ENCODE measurements at places on chromosomes 11 and 22.
A peak's percentile ranks its signal among the peaks of the same experiment; 100 is the strongest.

GRCh38 chr11:73198677-73199076 is 19.4 kb upstream of the P2RY2 start:
- DNase-seq = no peak

DNA sequence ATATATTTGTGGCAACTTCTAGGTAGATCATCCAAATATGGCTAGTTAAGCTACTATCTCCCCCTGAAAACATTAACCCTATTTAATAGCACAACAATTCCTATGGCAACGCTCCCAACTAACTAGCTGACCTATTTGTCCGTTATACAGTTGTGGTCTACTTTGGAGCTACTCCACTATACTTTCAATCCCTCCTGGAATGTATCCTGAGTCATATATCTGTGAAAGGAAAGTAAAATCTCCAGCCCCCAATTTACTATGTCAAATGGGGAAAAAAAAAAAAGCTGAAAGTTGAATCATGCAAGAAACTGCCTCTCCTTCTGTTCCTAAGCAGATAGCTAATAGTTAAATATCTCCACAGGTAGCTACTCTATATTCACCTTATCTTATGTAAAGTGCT is 128.5 kb downstream of the CD44 start:
- no peak for DNase-seq

GRCh38 chr11:119099711-119100110 is 1.9 kb downstream of the DPAGT1 start:
- DNase-seq = no peak

DNA sequence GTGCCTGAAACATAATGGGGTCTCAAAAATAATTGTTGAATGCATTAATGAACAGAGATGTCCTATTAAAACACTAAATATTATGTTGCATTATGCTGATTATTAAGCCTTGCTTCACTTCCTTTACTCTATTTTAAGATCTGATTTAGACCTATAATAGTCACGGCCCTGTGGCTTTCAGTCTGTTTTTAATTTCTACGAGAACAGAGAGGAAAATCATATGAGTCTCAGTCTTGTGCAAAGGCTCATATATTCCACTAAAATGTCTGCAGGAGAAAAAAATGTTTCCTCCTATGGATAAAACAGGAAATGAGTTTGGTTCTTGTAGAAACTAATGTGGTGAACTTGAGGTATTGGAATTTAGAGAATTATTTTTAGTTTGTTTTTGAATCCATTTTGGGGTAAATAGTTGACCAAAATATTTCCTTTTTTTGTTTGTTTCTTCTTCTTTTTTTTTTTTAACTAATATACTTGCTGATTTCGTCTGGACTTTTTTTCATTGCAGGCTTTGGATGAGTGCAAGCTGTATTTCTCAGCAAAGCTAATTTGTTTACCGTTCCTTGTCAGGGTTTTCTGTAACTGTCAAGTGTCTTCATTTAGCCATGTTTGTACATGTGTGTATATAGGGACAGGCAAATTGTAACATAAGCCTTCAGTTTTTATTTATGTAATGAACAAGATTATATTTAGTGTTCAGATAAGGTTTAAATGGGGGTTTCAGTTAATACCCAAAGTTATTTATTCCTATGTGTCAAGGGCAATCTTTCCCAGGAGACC is 139.1 kb upstream of the DDI1 start:
- no peak for DNase-seq

DNA sequence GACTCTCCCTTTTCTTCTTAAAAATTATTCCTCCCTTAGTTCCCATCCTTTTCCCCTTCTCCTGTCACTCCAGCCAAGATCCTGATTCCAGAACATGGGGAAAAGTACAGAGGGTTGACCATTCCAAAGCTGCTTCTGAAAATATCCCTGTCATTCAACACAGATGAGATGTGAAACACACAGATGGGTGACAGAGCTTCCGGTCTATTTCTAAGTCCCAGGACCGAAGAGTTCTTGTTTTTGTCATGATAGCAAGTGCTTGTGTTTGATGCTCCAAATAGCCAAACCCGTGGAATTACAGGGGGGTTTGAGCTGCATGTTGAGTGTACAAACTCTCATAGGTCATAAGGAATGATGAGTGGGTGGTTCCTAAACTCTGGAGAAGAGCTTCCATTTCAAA is 57.9 kb downstream of the PARVA start:
- no peak for DNase-seq

DNA sequence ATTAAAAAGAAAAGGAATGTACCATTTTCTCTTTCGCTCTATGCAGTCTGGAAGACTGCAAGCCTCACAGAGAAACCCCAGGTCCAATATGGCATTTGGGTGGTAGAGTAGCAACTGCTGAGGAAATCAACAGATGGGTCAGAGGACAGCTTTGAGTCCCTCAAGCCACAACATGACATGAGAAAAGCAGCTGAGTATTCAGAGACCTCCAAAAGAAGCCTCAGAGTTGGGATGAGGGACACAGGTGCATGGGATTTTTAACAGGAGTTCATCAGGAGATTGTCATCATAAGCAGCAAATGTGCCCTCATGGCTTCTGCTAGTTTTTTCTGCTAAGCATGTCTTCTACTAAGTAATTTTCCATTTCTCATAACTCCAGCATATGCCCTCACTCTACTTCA is 111.6 kb downstream of the BLID start:
- DNase-seq = no peak

GRCh38 chr11:19326499-19326898 is 85.8 kb upstream of the E2F8 start:
- DNase-seq = no peak

- no peak for DNase-seq
Measured at GRCh38 chr11:48013269-48013901, 33.0 kb downstream of the PTPRJ start.

GRCh38 chr22:42560381-42560780 is 6.6 kb downstream of the SERHL2 start:
- DNase-seq = no peak

GRCh38 chr11:63663809-63664208 is 7.4 kb downstream of the ATL3 start:
- no peak for DNase-seq

DNA sequence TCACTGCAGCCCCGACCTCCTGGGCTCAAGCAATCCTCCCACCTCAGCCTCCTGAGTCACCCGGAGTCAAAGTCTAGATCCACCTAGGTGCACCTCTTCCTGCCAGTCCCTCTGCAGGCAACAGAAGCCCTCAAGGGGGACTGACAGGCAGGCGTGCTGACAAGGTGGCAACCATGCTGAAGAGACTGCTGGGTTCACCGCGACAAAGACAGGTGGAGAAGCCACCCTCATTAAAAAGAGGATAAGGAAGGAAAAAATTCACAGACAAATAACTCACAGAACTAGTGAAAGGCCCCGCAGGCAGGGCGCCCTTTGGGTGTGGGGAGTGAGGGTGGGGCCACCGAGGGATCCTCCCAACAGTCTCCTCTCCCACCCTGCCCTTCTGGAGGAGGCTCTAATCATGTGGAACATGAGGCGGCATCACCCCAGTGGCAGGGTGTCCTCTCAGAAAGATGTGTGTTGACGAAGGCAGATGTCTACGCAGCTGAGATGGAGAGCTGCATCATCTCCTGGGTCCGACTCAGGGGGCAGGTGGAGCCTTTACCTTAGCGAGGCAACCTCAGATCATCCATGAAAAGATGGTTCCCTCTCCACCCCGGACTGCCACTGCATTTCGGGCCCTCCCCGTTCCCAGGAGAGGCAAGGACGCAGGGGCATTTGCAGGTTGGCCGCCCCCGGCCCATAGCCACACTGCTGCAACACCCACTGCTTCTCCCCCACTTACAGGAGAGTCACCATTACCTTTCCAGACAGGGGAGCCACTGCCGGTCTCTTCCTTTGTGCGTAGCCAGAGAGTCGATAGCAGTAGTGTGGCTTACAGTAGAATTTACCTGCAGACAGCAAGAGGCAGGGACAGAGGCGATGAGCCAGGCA is 91.2 kb upstream of the BID start:
- DNase-seq = no peak

DNA sequence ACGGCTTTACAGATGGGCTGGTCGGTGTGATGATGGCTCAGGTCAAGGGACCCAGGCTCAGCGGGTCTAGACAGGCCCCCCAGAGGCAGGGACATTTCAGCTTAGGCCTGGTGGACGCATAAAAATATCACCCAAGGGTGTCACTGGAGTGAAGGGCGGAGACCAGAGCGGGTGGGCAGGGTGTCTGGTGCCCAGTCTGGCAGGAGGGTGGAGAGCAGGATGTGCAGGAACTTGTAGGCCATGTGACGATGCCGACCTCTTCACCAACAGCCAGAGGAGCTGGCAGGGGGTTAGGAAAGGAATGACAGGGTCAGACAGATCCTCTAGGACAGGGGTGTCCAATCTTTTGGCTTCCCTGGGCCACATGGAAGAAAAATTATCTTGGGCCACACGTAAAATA is 4.5 kb downstream of the MAPK8IP1 start:
- no peak for DNase-seq

DNA sequence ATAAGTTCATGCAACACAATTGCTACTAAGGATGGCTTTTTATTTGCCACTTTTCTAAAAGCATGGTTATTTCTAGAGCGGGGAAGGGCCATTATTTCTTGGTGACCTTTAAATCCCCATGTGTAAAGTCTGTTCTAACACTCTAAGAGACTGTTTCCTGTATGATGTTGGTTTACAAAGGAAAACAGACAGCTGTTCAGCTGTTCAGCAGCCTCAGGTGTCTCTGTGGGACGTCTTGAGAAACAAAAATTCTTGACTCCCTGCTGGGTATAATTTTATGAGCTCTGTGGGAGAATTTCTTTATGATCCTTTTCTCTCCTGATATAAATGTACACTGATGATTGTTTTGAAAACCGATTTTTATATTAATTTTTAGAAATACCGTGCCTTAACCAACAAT is 13.9 kb downstream of the MUC15 start:
- DNase-seq = no peak

GRCh38 chr11:15118431-15118830 is 3.7 kb downstream of the INSC start:
- no peak for DNase-seq

- no peak for DNase-seq
Measured at GRCh38 chr22:50417411-50418210, 57.2 kb downstream of the SBF1 start.

GRCh38 chr11:66279092-66279734 is 1.2 kb downstream of the CNIH2 start:
- no peak for DNase-seq

DNA sequence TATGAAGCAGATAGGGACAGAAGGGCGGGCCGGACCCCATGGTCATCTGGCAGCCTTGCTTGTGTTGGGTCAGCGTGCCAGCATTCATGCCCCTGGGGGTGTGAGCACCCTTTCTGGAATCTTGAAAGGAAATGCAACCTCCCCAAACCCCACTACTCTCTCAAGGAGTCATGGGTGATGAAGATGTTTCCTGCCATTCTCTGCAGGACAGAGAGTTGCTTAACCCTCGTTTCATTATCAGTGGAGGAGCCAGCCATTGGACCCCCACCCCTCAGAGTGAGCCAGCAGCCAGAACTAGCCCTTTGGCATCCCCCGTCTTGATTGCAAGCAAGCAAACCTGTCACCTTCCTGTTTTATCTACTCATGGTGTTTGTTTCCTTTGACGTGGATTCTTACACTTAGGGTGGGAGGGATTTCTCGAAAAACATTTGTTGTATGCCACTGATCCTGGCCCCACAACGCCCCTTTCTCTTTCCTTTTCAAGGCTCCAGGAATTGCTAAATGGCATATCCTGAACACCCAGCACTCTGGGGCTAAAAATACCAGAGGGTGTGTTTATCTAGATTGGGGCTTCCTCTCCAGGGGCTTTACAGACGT is 258.3 kb downstream of the ETS1 start:
- DNase-seq = no peak

DNA sequence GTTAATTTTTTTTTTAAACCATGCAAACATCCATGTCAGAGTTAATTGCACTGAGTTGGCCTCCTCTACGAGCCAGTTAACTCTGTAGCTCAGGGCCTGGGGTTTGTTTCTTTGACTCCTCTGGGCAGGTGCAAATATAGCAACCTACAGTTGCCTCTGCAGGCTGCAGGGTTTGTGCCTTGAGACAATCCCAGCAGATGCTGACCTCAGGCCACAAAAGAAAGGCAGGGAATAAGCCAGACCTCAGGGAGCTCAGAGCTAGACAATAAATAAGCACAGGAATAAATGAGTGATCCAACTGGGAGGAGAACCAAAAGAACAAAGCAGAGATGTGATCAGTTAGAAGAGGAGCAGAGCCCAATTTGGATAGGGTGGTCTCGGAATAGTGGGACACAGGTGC is 390.8 kb downstream of the SHANK2 start:
- DNase-seq = no peak

DNA sequence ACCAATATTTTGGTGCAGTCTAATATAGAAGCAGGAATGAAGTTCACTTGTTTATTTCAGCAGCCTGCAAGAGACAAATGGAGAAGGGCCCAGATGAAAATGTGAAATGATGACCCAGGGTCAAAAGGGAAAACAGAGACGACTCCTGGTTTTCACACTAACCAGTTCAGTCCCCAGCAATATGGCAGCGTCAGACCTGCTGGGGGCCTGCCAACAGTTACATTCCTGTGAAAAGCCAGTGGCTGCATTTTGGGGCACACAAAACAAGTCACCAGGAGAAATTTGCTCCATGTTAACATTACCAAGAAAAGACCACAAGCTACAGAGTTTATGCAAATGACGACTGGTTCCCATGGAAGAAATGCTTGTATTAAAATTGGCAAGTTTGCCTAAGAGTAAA is 80.2 kb downstream of the CCDC34 start:
- DNase-seq = no peak

GRCh38 chr11:110565357-110566336 is 135.9 kb downstream of the FDX1 start:
- DNase-seq = no peak

GRCh38 chr11:118364956-118365615 is 5.7 kb downstream of the UBE4A start:
- DNase-seq = no peak

DNA sequence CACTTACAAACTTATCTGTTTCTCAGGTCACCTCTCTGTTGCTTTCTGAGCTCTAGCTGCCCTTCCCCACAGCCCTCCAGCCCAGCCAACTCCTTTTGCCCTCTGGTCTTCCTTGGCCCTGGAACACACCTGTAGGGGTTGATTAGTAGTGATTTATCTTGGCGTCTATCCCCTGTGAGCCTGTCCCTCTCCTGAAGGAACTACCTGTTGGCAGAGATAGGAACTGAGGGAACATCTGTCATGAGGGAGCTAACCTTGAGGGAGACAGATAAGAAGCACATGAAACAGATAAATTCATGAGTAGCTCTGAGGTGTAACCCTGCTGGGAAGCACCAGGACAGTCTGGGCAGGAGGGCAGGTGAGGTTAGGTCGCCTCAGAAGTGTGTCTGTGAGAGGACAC is 38.9 kb downstream of the CABIN1 start:
- DNase-seq = no peak

- no peak for DNase-seq
Measured at GRCh38 chr22:35834061-35834460, 116.4 kb downstream of the APOL5 start.

DNA sequence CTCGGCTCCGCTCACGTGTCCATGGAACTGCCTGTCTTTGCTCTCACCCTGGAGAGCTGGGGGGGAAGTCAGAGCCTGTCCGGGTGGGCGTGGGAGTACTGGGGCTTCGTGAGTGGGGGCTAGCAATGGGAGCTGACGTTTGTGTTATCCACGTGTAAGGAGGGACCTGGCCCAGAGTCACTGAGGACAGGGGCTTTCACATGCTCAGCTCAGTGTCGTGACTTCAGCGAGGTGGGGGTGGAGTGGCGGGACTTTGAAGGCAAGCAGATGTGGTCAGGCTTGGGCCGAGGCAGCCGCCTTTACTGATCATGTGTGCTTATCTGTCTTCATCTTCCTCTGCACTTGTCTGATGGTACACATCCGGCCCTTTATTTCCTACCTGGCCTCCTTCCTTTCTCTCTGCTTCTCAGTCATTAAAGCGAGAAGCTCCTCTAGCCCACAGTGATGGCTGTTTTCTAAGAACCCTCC is 113.1 kb upstream of the NNMT start:
- DNase-seq = peak; percentile 22

GRCh38 chr11:112797648-112798293 is 163.4 kb upstream of the NCAM1 start:
- no peak for DNase-seq

Measured in stimulated activated CD4-positive, alpha-beta T cell treated with anti-CD3 and anti-CD28 coated beads, TNF-alpha, amount 100 ng/mL, for 24 hours (primary cell).